Heart left ventricle (tissue), 16 donors: ENCODE measurements at places on chromosomes 13 and 19. TPM values are rescaled to one million over a fixed set of nuclear protein-coding genes. Genes with fewer than 3 reads are reported as not detected.
A peak's percentile ranks its signal among the peaks of the same experiment; 100 is the strongest.

DNA sequence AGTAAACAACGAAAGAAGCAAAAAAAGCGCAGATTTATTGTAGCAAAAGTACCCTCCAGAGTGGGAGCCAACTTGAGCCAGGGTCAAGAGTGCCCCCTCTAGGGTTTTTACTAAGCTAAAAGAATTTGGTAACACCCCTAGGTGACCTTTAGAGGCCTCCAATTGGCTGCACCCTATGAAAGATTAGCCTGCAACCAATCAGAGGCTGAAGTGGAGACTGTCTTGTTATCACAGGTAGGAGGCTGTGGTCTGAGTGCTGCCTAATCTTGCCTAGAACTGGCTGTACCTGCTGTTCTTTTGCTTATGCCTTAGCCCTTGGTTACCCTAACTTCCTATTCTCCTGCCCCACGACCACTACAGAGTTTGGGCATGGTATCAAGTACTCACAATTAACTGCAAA is 38.3 kb downstream of the ANKRD10 start:
- H3K27ac ChIP-seq = no peak overlapping the region
- no peaks in the 10 kb centered on the region for H3K27me3 ChIP-seq
- H3K36me3 ChIP-seq = peaks cover 23% of the 10 kb centered on the region
- H3K4me3 ChIP-seq = no peak overlapping the region

DNA sequence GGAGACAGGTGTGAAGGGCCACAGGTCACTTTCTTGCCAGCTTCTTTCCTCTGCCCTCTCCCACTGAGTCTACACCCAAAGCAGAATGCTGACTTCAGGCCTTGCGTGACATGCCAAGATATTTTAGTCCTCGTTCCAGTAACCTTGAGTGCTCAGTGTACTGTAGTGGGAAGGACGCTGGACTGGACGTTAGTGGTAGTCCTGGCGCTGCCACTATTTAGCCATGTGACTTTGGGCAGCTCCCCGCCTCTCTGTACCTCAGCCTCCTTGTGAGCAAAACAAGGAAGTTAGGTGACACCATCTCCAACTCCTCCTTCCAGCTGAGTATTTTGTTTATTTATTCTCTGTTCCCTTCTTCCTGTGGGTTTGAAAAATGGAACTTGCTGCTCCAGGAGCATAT is 86.1 kb downstream of the FRY start:
- peaks cover 27% of the 10 kb centered on the region for H3K4me1 ChIP-seq
- peak overlapping the region; percentile 67 for H3K27ac ChIP-seq
- peak; percentile 79 for DNase-seq
- no peak overlapping the region for H3K4me3 ChIP-seq
- no peaks in the 10 kb centered on the region for H3K27me3 ChIP-seq
- H3K36me3 ChIP-seq = no peaks in the 10 kb centered on the region

DNA sequence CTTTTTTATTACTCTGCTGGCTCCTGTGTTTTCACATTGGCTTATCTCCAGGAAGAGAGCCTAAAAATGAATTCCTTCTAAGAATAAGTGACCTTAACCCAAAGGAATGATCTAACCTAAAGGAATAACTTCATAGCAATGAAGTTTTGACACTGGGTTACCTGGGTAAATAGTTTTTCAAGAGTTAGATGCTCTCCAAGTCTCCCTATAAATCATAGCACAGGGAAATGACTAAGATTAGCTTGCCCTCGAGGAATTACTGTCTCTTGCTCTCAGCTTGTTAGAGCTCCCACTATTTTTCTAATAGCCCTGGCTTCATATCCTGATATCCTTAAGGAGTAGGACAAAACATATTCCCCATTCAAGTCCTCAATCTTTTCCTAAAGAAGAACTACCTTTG is 66.3 kb downstream of the SPRY2 start:
- H3K36me3 ChIP-seq = no peaks in the 10 kb centered on the region
- H3K27ac ChIP-seq = no peak overlapping the region
- H3K27me3 ChIP-seq = no peaks in the 10 kb centered on the region
- H3K4me1 ChIP-seq = peaks cover 9% of the 10 kb centered on the region
- no peak overlapping the region for H3K4me3 ChIP-seq
- no peak for DNase-seq

- DNase-seq = no peak
- no peaks in the 10 kb centered on the region for H3K27me3 ChIP-seq
- no peaks in the 10 kb centered on the region for H3K36me3 ChIP-seq
- no peak overlapping the region for H3K4me3 ChIP-seq
Observed at GRCh38 chr13:97030705-97031452, 36.6 kb upstream of the OXGR1 start.

GRCh38 chr13:77460195-77460594 is 75.3 kb upstream of the SCEL start:
- H3K4me1 ChIP-seq = no peaks in the 10 kb centered on the region
- H3K4me3 ChIP-seq = no peak overlapping the region
- no peak overlapping the region for H3K27ac ChIP-seq
- H3K27me3 ChIP-seq = no peaks in the 10 kb centered on the region

- no peak overlapping the region for H3K27ac ChIP-seq
- H3K27me3 ChIP-seq = peaks cover 6% of the 10 kb centered on the region
- peaks cover 11% of the 10 kb centered on the region for H3K4me1 ChIP-seq
- no peak for DNase-seq
Observed at GRCh38 chr19:40530091-40530901, 46.4 kb upstream of the SHKBP1 start.

- H3K4me1 ChIP-seq = no peaks in the 10 kb centered on the region
- no peaks in the 10 kb centered on the region for H3K36me3 ChIP-seq
- DNase-seq = no peak
- no peak overlapping the region for H3K27ac ChIP-seq
- peaks cover 21% of the 10 kb centered on the region for H3K27me3 ChIP-seq
Observed at GRCh38 chr13:52852444-52852843, 4.0 kb upstream of the PCDH8 start.

DNA sequence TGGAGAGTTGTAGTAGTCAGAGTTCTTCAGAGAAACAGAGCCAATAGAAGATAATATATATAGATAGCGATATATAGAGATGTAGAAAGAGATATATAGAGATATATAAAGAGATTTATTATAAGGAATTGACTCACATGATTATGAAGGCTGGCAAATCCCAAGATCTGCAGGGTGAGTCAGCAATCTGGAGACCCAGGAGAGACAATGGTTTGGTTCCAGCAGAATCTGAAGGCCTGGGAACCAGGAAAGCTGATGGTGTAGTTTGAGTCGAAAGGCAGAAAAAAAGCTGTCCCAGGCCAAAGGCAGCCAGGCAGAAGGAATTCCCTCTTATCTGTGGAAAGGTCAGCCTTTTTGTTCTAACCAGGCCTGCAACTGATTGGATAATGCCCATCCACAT is 194.1 kb downstream of the NUFIP1 start:
- H3K36me3 ChIP-seq = no peaks in the 10 kb centered on the region
- H3K4me1 ChIP-seq = peaks cover 2% of the 10 kb centered on the region
- H3K27me3 ChIP-seq = no peaks in the 10 kb centered on the region
- H3K4me3 ChIP-seq = no peak overlapping the region
- no peak overlapping the region for H3K27ac ChIP-seq

DNA sequence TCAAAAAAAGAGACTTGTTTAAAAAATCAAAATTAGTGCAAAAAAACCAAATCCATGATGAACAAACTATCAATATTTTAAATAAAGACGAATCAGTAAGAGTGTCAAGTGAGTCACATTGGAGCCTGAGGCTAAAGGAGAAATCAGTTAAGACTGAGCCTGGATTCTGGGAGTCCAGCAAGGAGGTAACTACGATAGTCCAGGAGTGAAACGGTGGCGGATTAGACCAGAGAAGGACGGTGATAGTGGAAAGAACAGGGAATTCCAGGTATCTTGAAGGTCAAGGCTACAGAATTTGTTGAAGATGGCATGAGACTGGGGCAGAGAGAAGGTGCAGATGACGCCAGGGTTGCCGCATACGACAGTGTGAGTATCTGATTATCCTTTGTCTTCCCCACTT is 7.0 kb upstream of the NPAS1 start:
- H3K27ac ChIP-seq = no peak overlapping the region
- peaks cover 4% of the 10 kb centered on the region for H3K4me1 ChIP-seq
- no peak overlapping the region for H3K4me3 ChIP-seq
- H3K27me3 ChIP-seq = no peaks in the 10 kb centered on the region
- DNase-seq = no peak
- H3K36me3 ChIP-seq = no peaks in the 10 kb centered on the region

- no peaks in the 10 kb centered on the region for H3K36me3 ChIP-seq
- no peak for DNase-seq
- no peak overlapping the region for H3K4me3 ChIP-seq
- no peaks in the 10 kb centered on the region for H3K27me3 ChIP-seq
Observed at GRCh38 chr19:54262470-54262869, 5.4 kb upstream of the LILRB5 start.

DNA sequence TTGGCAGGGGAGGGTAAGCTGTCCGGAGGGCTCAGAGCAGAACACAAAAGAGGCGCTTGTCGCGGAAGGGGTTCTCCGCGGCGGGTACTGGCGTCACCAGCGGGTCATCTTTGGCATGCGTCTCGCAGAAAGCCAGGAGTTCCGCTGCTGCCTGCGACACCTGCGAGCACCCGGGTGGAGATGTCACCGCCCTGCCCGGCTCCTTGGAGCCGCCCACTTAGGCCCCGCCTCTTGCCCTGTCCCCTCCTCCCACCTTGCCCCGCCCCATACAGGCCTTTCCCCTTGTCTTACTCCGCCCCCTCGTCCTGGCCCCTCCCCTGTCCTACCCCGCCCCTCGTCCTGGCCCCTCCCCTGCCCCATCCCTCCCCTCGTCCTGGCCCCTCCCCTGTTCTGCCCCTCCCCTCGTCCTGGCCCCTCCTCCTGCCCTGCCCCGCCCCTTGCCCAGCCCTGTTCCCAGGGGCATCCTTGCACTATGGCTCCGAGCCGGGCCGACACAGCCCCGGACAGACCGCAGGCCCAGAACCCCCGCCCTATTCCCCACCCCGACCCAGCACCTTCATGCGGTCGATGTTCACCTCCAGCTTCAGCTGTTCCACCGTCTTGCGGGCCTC is 1.9 kb downstream of the GNG8 start:
- no peak overlapping the region for H3K27ac ChIP-seq

DNA sequence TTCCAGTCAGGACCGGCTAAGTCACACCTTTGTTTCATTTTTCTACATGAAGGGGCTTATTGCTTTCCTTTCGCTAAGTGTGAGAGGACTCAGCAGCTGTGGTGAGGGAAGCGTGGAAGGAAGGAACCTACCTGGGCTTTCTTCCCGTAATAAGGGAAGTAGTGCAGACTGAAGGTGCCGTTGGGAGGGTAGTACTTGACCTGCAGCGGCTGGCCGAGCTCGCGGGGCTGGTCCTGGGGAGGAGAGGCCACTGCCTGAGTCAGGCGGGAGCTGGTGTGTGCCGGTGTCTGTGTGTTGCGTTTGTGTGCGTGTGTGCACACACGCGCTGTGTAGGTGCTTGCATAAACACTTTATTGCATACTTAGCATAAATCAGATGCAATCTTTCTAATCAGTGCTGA is 7.7 kb downstream of the ATP4B start:
- H3K36me3 ChIP-seq = no peaks in the 10 kb centered on the region
- H3K4me3 ChIP-seq = no peak overlapping the region
- peak; percentile 6 for DNase-seq
- no peak overlapping the region for H3K27ac ChIP-seq
- H3K27me3 ChIP-seq = no peaks in the 10 kb centered on the region

- no peak overlapping the region for H3K4me3 ChIP-seq
- H3K4me1 ChIP-seq = no peaks in the 10 kb centered on the region
- no peak overlapping the region for H3K27ac ChIP-seq
- H3K27me3 ChIP-seq = no peaks in the 10 kb centered on the region
- DNase-seq = no peak
Observed at GRCh38 chr19:29779921-29780320, 31.9 kb upstream of the CCNE1 start.

- H3K4me3 ChIP-seq = no peak overlapping the region
- H3K27me3 ChIP-seq = no peaks in the 10 kb centered on the region
- DNase-seq = no peak
- H3K4me1 ChIP-seq = no peaks in the 10 kb centered on the region
- H3K27ac ChIP-seq = no peak overlapping the region
Observed at GRCh38 chr19:43623889-43624670, 4.7 kb upstream of the ZNF428 start.

DNA sequence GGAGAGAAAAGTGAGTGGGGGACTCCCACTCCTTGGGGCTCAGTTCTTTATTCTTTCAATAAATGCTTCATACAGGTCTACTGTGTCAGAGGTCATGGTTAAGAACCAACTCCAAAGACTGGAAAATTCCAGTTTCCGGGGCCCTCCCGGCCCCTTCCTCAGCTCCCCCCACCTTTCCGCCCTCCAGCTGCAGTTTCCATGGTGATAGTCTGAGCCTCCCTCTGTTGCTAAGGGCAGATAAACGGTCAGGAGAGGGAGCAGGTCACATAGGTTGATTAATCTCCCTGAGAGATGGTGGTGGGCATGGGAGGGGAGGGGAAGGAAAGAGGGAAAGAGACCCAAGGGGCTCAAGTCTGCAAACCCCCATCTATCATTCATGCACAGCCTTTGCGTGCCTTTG is 131.5 kb upstream of the USP29 start:
- H3K27me3 ChIP-seq = no peaks in the 10 kb centered on the region
- no peak overlapping the region for H3K27ac ChIP-seq
- H3K4me1 ChIP-seq = no peaks in the 10 kb centered on the region
- no peak overlapping the region for H3K4me3 ChIP-seq
- no peaks in the 10 kb centered on the region for H3K36me3 ChIP-seq

GRCh38 chr19:7868326-7868670 is 5.9 kb downstream of the PRR36 start:
- no peak overlapping the region for H3K27ac ChIP-seq
- peak overlapping the region; percentile 33 for H3K4me3 ChIP-seq
- DNase-seq = no peak
- H3K27me3 ChIP-seq = peaks cover 17% of the 10 kb centered on the region
- H3K36me3 ChIP-seq = no peaks in the 10 kb centered on the region

DNA sequence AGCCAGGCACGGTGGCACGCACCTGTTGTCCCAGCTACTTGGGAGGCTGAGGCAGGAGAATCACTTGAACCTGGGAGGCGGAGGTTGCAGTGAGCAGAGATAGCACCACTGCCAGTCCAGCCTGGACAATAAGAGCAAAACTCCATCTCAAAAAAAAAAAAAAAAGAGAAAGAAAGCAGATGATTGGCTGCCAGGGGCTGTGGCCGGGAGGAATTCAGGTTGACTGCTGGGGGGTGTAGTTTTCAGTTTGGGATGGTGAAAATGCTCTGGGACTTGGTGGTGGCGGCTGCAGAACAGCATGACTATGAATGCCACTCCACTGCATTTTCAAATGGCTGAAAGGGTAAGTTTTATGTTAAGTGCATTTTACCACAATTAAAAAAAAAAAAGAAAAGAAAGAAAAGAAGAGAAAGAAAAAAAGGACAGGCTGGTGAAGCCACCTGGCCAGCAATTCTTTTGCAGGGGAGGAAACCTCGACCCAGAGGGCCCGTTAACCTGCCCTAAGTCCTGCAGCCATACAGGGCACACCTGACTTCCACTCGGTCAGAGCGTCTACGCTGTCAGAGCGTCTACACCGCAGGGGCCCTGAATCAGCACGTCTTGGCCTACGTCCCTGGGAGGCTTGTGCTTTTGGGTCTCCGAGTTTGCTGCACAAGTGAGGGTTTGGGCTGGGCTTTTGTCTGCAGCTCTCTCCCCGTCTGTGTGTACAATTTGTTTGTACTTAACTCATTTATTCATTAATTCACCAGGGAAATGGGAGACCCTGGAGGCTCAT is 3.6 kb downstream of the ISOC2 start:
- no peaks in the 10 kb centered on the region for H3K36me3 ChIP-seq
- DNase-seq = no peak
- peaks cover 3% of the 10 kb centered on the region for H3K27me3 ChIP-seq
- no peak overlapping the region for H3K27ac ChIP-seq

The FCAR gene
- 0.62 TPM for total RNA-seq

The NXNL1 gene
- 0.54 TPM for total RNA-seq

The CGB7 gene
- total RNA-seq = not detected

The SIGLEC10 gene
- total RNA-seq = 0.31 TPM

The CDX2 gene
- total RNA-seq = not detected

The SHD gene
- not detected for total RNA-seq

The SPACA4 gene
- total RNA-seq = not detected

The B3GNT8 gene
- total RNA-seq = 11.5 TPM

The CYP2A6 gene
- 0.16 TPM for total RNA-seq
